Inflammatory macrophage treated with lipopolysaccharide for 1 hour (primary cell): ENCODE measurements at places on chromosomes 4 and X.
A peak's percentile ranks its signal among the peaks of the same experiment; 100 is the strongest.

- no peak for DNase-seq
Observed at GRCh38 chr4:70187216-70187615, 8.3 kb upstream of the ODAM start.

DNA sequence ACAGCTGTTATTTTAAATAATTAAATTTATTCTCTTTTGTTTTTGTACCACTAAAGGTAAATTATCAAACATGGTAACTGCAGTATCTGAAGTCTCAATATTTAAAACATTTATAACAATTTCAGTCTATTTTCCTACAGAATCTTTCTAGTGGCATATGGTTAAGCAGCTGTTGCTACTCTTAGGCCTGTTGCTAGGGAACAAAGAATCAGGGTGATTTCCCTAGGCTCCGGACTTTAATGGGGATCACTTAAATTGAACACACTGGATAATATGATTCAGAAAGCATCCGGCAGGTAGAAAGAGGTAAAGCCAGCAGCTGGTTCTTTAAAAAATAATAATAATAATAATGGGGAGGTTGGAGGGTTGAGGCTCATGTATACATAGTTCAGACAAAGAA lies 17.6 kb downstream of the FBXO8 start:
- DNase-seq, result no peak

DNA sequence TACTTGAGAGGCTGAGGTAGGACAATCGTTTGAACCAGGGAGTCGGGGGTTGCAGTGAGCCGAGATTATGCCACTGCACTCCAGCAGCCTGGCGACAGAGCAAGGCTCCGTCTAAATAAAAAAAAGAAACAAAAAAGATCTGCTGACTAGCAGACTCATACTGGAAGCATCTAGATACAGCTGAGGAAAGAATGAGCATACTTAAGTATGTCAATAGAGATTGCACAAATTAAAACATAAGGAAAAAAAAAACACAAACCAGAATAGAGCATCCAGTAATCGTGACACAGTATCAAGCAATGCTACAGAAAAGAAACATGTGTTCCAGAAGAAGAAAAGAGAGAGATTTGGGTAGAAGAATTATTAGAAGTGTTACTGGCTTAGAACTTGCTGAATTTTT lies 105.5 kb upstream of the SPOCK3 start:
- no peak for DNase-seq

DNA sequence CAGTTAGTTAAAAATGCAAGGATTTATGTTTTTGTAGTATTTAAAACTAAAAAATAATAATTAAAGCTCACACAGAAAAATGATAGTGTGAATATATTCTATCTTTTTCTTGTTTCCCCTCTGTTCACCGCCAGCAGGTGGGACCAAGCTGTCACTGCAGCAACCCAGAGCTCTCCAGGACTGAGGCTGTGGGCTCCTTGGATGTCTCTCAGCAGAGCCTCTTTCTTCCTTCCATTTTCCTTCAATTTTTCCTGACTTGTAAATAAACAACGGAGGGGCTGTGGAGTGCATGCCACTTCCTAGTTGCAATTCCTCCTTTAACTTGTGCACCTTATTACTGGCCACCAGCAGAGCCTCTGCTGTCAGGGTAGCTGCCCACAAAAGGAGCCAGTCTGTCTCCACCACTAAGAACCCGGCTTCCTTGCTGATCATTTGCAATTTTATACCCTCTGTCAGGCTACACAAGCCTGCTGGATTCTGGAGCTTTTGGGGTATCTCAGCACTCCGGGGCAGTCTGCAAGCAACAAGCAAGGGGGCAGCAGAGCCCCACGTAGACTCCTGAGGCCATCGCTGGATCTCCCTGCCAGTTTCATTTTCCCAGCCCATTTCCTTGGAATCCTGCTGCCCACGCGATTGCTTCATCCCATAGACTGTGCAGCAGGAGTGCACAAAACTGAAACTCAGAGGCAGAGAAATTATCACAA lies 1467.4 kb downstream of the C4orf33 start:
- no peak for DNase-seq

GRCh38 chr4:139756391-139757180 lies 91.0 kb downstream of the MGST2 start:
- DNase-seq, result no peak

GRCh38 chrX:10833299-10834169 lies 213.1 kb upstream of the MID1 start:
- DNase-seq, result peak; percentile 1

DNA sequence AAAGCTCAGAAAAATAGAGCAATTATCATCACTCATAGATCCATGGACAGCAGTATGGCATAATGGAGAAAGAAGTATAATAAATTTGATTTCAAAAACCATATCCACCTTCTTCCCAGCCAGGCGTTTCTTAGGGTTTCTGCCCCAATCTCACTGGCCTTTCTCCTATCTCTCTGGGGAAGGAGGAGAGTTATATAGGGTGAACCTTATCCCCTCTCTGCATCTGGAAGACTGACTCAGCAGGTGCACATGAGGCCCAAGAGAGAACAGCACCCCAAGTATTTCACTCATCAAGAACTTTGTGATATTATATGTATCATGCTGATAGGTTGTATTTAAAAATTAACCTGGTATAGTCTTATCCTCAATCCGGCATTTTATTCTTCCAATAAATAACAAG lies 318.8 kb upstream of the RASGEF1B start:
- DNase-seq, result no peak

DNA sequence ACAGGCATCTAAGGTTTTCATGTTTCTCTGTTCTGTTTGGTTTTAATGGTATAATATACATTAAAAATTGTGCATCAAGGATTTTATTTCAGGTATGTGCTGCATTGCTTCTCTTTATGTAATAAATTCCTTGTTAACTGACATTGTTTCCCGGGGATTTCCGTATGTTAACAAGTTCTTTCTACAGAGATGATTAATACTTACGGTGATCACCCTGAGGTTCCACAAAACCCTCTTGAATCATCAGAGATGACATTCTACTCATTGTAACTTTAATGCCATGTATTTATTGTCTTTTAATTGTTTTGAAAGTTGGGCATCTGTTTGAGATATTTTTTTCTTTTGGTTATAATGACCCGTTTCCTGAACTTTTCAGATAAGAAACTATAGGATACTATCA lies 37.5 kb downstream of the ARHGAP10 start:
- peak; percentile 55 for DNase-seq

- DNase-seq, result no peak
Observed at GRCh38 chr4:62560858-62561257, 1360.7 kb downstream of the ADGRL3 start.

DNA sequence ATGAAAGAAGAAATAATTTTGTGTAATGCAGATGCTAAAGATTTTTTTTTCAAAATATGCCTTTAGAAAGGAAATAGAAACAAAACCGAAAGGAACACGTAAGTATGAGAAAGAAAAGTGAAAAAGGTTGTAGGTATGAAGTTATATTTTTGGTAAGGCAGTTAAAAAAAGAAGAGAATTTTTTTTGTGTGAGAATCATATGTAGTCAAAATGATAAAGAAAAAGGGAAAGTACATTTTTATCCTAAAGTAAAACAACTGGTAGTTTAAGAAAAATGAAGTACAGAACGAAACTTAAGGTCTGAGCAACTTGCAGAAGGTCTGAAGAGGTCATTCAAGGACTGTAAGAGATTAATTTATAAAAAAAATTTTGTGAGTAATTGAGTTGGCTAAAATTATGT lies 164.0 kb upstream of the TRAM1L1 start:
- no peak for DNase-seq

- DNase-seq, result no peak
Observed at GRCh38 chrX:147739196-147739595, 172.5 kb upstream of the FMR1 start.

DNA sequence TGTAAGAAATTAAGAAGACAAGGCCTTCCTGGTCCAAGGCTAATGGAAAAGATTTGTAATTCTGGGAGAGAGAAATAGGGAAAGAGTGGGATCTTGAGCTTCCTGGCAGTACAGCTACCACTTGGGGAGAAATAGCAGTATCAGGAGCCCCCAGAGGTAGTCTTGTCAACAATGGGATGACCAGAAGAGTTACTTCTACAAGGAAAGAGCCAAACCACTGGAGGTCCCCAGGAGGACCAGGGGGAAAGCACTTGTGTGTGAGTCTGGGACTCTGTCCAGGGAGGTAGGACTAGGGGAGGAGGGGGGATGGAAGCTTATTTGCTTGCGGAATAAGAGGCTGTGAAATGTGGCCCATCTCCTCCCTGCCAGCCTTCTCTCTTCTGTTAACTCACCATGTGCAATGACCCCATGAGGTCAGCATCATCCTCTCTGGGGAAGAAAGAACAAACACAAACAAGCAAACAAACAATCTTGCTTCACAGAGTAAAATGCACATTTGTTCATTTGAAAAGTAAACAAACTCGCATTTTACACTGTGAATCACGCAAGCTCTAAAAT lies 160.1 kb downstream of the STK32B start:
- no peak for DNase-seq

GRCh38 chr4:153519687-153520086 lies 53.5 kb downstream of the TMEM131L start:
- peak; percentile 31 for DNase-seq

DNA sequence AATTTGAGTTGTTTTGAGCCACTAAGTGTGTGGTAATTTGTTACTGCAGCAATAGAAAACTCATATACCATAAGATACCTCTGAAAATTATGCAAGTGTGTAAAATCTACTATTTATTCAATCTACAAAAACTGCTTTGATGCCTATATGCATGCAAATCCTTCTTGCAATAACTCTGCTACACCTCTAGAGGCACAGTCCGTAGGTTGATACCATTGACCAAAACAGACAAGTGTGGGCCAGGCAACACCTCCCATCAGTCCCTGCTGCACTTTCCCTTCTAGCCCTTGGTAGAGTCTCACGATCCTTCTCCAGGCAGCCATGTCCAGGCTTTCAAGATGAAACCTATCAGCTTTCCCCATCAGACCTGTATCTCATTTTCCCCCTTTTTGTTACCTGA lies 48.8 kb upstream of the FAM9A start:
- no peak for DNase-seq

DNA sequence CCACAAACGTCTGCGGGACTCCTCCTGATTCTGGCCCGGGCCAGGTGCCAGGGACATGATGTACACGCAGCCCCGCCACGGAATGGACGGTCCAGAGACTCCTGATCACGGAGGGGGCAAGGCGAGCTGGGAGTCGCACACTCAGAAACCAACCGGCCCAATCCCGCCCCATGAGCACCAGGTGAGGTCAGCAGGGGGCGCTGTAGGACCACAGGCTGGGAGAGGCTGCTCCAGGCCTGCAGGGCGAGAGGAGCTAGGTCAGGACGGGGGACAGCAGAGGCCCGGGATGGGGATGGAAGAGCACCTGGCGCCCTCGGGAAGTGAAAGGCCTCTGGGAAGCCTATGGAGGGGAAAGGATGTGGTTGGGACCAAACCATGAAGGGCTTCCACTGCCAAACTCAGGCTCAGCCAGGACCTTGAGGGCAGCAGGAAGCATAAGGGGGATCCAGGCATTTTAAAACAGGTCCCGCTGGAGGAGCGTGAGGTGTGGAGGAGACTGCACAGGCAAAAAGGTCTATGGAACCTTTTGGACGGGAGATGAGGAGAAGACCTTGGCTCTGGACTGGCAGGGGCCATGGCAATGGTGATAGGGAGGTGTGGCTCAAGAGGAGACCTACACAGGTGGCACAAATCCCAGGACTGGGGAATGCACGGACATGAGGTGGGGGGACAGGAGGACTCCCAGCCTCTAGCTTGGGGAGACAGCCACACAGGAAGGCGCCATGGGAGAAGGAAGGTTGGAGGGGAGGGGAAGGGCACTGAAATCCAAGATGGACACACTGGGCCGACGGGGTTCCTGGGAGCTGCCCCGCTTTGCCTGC lies 79.2 kb downstream of the MTMR1 start:
- DNase-seq, result peak; percentile 34

GRCh38 chrX:27883468-27884092 lies 75.8 kb downstream of the MAGEB10 start:
- no peak for DNase-seq

- no peak for DNase-seq
Observed at GRCh38 chrX:143633461-143634308, 2.2 kb downstream of the SLITRK4 start.

DNA sequence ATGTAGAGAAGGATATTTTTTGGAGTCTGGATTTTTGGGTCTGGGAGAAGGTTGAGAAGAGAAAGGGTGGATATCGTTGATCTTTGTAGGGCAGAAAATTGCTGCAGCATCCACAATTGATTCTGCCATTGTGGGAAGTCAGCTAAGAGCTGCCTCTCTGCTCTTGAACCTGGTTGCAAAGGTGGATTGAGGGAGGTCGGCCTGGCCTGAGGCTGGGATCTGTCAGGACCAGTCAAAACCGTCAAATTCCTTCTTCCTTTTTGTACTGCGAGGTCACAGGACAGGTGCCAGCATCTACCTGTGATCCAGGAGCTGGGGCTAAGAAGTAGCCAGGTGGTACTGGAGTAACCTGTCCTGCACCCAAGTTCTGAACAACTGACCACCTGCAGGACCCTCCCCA lies 93.7 kb downstream of the SHOX start:
- DNase-seq, result no peak

DNA sequence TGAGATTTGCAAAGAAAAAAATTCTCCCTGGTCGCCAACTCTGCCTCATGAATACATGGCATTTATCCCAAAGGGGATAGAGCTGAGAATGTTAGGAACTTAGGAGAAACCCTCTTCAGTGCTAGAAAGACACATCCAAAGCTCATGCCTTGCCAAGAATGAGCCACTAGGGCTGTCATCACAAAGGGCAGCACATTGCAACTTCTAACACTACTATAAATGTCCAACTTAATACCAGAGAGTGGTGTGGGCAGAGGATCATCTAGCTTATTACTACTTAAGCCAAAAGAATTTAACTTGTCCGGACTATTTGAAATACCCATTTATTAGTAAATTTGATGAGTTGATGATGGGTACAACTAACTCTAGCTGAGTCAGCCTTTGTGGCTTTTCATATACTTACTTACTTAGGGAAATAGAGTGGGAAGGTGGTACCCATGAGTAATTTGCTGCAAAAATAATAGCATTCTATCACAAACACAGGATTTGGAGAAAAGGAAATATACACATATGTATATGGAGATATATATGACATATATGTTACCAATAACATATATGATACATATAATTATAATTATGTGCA lies 66.3 kb upstream of the GAB1 start:
- DNase-seq, result no peak

- DNase-seq, result no peak
Observed at GRCh38 chrX:147069926-147070325, 255.4 kb upstream of the CXorf51A start.

- peak; percentile 95 for DNase-seq
Observed at GRCh38 chrX:44003975-44004374, 30.8 kb upstream of the NDP start.

GRCh38 chr4:10006231-10006600 lies 15.1 kb downstream of the SLC2A9 start:
- peak; percentile 71 for DNase-seq

GRCh38 chrX:30612250-30612655 lies 34.7 kb upstream of the TASL start:
- DNase-seq, result no peak

DNA sequence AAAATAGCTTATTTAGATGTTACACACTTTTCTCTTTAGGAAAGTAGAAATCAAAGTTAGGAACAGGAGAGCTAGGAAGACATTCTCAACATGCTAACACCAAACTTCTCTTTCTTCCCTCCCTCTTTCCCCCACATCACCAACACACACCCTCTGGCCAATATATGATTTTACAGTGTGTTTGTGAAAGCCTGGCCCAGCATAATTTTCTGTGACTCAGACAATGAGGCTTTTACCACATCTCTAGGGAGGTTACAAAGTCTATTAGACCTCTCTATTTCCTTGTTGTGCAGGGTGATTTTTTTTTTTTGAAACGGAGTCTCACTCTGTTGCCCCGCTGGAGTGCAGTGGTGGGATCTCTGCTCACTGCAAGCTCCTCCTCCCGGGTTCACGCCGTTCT lies 189.9 kb downstream of the AASDH start:
- DNase-seq, result no peak
